ENCODE measurements at places on chromosomes 6 and 20.

DNA sequence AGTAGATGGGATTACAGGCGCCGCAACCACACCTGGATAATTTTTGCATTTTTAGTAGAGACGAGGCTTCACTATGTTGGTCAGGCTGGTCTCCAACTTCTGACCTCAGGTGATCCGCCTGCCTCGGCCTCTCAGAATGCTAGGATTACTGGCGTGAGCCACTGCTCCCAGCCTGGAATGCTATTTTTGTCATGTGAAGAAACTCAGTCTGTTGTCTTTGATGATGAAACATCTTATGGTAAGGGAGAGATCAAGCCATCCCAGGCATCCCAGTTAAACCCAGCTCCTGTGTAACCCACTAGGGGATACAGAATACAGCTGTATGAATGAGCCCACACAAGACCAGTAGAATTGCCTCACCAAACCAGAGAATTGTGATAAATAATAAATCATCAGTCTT is 83.6 kb upstream of the RBM24 start:
- DNase-seq, result no peak

- no peak for DNase-seq
Observed at GRCh38 chr20:50516935-50517816, 7.0 kb downstream of the PTPN1 start.

GRCh38 chr6:33433544-33434191 is 13.8 kb downstream of the SYNGAP1 start:
- DNase-seq, result peak; percentile 43

DNA sequence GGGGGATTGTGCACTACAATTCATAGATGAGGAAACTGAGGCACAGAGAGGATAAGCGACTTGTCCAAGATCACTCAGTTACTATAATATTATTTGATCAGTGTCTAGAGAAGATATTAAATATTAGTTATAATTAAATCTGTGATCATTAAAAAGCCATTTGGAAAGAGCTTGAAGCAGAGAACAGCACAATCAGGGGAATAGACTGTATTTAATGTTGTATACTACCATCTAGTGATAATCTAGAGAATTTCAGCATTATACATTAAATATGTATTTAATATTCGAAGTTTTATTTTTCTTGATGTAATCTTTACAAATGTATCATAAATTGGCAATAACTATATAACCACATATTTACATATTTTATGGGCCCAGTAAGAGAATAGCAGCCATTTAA is 20.1 kb upstream of the MTCL3 start:
- DNase-seq, result peak; percentile 39

DNA sequence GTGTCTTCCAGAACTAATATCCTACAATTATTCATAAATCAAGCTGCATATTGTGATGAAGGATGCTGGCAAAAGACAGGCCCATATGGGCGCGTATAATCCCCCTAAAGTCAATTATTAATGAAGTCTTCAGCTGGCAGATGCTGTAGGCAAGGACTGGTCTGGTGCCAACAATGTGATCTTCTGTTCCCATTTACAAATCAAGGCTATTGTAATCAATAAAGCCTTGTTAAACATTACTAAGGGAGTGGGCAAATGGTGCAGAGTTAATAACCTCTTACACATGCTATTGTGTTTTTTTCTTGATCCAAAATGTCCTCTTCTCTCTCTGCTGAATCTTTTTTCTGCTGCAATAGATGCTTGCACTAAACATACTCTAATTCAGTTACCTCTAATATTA is 119.0 kb downstream of the ALDH8A1 start:
- no peak for DNase-seq

DNA sequence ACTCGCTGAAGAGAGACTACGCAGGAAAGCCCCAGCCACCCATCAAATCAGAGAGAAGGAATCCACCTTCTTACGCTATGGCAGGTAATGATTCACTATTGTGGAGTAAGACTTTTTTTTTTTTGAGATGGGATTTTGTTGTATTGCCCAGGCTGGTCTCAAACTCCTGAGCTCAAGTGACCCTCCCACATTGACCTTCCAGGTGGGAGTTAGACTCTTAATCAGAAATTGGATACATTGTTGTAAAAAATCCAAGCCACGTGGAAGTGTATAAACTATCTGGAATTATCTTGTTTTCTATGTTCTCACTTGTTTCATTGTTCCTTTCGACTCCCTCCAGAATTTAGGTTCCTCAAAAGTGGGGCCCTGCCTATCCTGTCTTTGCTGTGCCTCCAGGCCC is 6.8 kb downstream of the NQO2 start:
- no peak for DNase-seq

DNA sequence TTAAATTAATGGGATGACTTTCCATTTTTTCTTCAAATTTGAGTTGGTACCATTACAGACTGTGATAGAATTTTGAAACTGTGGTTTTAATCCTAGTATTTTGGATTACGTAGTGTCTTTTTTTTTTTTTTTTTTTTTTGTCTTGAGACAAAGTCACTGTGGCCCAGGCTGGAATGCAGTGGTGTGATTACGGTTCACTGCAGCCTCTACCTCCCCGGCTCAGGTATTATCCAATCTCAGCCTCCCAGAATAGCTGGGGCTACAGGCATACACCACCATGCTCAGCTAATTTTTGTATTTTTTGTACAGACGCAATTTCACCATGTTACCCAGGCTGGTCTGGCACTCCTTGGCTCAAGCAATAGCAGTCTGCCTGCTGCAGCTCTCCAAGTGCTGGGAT is 87.1 kb downstream of the SOX4 start:
- DNase-seq, result no peak

DNA sequence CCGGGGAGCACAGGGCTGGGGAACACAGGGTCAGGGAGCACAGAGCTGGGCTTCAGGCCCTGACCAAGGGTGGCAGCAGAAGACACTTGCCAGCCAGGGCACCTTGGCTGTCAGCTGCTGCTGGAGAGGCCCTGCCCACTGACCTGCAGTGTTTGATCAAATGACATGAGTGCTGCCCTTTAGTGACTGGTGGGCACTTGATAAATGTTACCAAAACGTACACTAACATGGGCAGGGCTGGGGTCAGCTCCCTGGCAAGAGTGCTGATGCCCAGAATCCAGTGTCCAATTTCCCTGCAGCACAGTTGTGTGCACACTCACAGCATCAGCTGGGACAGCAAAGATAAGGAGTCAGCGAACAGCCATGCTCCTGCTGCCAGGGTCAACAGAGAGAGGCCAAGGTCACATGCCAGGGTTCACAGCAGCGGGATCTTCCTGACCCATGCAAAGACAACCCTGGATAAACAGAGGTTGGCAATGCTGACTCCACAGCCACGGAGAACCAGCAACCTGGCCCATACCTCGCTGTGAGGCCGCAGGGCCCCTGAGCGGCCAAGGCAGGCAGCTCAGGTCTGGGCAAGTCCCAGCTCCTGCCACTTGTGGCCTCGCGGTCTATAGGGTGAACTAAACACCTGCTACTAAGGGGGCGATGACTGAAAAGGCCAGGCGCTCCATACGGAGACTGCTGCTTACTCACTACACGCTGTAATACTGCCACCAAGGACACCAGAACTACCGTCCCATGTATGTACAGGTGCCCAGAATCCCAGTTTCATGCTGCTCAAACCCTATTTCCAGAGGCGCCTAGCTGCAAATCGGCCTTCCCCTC is 46.3 kb downstream of the NINL start:
- DNase-seq, result no peak

DNA sequence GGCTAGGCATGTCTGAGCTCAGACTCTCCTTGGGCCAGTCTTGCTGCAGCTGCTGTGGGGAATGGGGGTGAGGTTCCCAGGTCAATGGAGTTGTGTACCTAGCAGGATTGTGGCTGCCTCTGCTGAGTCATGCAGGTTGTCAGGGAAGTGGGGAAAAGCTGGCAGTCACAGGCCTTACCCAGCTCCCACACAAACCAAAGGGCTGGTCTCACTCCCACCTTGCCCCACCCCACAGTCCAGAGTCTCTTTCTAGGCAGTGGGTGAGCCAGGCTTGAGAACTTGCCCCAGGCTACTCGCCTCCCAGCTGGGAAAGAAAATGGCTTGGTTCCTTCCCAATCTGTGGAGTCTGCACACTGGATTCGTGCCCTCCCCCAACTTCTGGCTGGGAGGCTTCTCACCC is 65.7 kb downstream of the SCP2D1 start:
- no peak for DNase-seq

DNA sequence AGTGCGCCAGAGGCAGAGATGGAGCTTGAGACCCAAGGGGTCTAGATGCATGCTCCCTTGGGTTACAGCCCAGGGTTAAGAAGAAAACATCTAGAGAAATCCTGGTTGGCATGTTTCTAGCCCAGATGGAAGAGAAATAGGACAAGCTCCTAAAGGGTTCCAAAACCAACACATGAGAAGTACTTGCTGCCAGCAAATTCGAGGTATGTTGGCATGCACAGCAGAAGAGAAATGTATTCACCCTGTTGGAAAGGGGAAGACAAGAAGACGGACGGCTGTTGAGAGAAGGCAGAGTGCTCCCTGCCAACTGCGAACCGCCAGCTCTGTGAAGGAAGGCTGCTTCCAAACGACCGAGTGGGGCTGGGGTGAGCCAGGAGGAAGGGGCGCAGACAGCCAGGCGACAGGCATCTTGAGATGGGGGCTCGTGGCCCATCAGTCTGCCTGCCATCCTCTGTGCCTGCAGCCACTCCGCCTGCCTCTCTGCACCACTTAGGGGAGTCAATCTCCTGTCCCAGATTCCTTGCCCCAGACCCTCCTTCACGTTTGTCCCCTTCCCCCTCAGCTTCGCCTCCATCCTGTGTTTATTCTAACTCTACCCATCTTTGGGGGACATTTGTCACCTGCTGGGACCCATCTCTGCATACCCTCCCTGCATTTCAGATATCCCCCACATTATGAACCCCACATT is 249.2 kb downstream of the CDC5L start:
- DNase-seq, result no peak

GRCh38 chr6:131828080-131828479 is 20.3 kb downstream of the ENPP1 start:
- DNase-seq, result no peak

DNA sequence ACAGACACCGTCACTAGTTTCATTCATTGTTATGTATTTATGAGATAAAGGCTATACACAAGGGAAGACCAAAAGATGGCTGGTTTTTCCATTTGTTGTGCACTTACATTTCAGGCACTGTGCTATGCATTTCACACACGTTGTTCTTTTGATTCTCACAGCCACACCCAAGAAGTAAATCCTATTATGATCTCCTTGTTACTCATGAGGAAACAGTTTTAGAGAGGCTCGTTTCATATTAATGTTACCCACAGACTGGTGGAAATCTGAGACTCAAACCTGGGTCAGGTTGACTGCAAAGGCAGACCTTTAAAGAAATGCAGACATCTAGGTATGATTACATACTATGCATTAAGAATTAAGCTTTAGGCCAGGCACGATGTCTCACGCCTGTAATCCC is 34.9 kb downstream of the SHLD1 start:
- no peak for DNase-seq

DNA sequence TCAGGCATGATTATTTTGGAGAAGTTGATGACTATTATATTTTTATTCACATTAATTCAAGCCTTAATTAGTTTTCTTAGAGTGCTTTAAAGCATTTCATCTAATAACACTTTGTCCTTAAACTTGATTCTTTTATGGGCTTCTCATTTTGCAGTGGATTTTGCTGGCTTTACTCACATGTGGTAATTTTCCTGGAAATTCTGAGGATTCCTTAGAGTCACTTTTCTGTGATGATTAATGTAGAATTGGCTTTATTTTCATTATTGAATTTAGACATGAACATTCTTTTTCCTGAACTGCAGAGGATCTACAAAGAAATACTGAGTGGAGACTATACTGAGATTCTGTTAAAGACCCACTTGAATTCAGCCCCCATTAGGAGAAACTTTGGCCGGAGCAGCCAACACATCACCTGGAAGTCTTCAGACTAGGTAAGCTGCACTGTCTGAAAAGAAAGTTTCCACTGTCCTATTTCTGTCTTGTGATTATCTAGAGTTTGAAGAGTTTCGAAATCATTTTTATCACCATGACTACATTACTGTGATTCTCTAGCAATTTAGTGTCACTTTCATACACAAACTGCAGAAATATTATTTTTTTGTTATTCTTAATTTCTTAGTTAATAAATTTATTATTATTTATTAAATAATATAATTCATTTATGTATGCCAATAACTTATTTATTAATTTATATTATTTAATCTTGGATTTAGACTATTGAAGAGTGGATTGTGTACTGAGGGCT is 1.9 kb downstream of the RFPL4B start:
- no peak for DNase-seq

- no peak for DNase-seq
Observed at GRCh38 chr6:169960521-169960885, 209.1 kb downstream of the ERMARD start.

DNA sequence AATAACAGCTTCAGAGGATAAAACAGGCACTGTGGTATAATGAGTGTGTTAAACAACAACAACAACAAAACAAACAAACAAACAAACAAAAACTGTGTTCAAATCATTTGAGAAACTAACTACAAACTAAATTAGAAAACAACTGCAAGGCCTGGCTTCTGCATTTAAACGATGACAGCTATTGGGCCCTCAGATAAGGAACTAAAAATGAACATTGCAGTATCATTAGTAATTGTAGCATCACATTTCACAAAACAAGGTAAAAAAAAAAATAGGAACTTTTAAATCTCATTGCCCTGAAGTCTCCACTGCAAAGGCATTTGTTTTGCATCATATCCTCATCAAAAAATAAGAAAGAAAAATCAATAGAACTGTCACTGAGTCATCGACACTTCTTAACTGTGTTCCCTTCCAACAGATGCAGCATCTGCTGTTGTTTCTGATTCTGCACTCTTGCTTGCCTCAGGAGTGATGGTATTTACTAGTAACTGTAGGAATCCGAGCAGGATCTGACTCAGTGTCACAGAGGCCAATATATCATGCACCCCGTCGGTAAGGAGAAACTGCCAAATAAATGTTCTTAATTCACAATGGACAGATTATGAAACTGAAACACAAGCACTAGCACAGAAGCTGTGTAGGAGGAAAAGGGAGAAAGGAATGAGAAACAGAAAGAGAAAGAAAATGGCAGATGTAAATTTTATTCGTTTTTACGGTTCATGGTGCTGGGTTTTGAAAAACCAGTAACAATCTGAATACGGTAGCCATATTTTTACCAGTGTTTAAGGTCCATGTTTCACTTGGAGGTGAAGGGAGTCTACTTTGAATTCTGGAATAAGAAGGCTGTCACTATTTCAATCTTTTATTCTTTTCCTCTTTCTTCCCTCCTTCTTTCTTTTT is 365.7 kb upstream of the EPHA7 start:
- peak; percentile 95 for DNase-seq
